ENCODE measurements at places on chromosomes 16 and 17.

DNA sequence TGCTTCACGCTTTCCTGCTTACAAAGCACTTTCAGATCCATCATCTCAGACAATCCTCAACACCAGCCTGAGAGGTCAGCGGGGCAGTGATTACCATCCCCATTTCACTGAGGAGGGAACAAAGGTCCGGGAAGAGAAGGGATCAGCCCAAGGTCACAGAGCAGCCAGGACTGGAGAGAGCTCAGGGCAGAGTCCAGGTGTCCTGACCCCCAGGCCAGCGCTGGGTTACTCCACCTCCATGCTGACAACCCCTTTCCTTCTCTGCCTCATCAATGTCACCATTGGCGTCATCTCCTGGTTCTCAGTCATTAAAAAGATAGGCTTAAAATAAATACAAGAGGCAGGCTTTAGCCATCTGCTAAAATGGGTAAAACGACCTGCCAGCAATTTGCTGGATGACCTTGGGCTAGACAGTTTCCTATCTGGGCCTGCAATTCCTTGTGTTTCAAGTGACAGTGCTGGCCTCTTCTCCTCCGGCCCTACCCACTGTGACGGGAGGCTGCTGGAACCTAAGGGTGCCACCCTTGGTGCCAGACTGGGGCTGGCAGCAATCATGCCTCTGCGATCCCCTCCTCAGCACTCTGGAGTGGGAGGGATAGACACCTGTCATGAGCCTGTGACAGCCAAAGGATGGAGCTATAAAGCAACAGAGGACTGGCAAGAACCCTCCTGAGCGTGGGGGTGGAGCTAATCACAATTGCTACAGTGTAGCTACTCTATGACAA, 79.5 kb upstream of the CCL1 start:
- no peak for DNase-seq

GRCh38 chr16:61872778-61873119, 163.5 kb downstream of the CDH8 start:
- no peak for DNase-seq

GRCh38 chr16:84585886-84586285, 32.0 kb downstream of the COTL1 start:
- DNase-seq: no peak

- DNase-seq: no peak
Measured at GRCh38 chr16:60299241-60299776, 1565.2 kb upstream of the GOT2 start.

DNA sequence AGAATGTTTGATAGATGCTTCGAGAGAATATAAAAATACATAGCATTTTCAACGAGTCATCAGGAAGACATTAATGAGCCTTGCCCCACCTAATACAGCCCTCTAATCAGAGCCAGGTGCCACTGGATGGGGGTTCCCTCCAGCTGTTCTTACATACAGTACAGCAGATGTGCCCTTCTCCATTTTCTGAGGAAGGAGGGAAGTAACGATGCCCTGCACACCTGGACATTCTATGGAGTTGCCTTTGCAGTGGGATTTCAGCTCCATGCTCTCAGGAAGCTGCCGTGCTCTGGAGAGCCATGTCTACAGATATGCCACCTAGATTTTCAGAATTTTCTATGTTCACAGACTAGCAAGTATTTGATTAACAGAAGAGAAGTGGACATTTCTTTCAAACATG, 36.3 kb downstream of the CDRT15 start:
- no peak for DNase-seq

GRCh38 chr17:35541434-35541833, 4.0 kb upstream of the SLFN12L start:
- peak; percentile 41 for DNase-seq

DNA sequence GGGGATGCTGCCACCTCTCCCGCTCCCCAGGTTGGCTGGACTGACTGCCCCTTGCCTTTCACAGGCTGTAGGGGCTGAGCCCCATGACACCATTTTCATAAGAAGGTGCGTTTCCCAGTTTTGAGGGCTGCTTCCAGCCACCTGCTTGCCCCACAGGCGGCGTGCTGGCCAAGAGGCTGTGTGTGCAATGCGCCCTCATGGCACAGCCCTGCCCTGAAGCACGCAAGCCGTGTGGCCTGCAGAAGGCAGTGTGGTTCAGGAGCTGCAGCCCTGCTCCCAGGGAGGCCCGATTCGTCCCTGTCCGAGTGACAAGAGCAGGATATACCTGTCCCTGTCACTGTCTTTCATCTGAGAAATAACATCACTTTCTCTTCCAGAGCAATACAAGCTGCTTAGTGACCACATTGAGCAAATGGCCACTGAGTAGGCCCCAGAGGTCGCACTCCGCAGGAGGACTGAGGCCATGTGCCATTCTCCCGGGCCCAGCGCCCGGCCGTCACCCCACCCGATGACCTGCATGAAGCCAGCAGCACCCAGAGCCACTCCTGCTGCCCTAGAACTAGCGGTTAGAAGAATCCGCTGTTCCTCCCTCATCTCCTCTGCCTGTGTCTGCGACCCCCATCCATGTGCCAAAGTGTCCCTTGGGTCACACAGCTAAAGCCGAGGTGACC, 24.2 kb downstream of the CIBAR2 start:
- no peak for DNase-seq

DNA sequence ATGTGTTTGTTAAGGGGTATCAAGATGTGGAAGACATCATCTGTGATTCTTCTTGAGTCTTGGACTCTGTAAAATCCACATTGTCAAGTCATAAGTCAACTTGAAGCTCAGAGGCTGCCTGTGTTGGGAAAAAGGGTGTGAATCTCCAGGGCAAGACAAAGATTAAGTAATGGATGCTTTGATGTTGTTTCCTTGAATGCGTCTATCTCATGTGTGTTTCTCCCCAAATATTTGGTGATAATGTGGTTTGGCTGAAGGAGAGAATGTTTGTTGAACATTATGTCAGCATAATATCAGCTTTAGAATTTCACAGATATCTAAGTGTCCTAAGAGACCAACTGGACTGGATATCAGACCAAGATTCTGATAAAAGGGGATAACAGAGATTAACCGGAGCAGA, 24.1 kb upstream of the KCNJ16 start:
- DNase-seq: no peak

DNA sequence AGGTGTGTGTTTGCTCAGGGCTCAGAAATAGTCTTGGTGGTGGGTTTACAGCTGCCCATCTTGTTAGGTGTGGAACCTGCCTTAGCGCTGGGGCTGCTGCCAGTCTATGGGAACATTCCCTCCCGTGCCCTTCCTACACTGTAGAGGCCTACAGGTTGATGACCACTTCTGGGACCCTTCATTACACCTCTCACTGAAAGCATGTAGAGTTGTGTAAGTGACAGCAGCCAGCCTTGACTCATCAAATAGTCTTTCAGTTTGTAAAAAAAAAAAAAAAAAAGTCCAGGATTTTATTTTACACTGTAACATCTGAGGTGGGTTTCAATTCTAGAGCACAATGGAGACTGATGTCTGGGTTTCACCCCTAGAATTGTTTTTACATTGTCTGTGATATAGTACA, 193.9 kb downstream of the SPECC1 start:
- DNase-seq: no peak

- DNase-seq: no peak
Measured at GRCh38 chr16:19680881-19681340, 37.1 kb downstream of the KNOP1 start.

DNA sequence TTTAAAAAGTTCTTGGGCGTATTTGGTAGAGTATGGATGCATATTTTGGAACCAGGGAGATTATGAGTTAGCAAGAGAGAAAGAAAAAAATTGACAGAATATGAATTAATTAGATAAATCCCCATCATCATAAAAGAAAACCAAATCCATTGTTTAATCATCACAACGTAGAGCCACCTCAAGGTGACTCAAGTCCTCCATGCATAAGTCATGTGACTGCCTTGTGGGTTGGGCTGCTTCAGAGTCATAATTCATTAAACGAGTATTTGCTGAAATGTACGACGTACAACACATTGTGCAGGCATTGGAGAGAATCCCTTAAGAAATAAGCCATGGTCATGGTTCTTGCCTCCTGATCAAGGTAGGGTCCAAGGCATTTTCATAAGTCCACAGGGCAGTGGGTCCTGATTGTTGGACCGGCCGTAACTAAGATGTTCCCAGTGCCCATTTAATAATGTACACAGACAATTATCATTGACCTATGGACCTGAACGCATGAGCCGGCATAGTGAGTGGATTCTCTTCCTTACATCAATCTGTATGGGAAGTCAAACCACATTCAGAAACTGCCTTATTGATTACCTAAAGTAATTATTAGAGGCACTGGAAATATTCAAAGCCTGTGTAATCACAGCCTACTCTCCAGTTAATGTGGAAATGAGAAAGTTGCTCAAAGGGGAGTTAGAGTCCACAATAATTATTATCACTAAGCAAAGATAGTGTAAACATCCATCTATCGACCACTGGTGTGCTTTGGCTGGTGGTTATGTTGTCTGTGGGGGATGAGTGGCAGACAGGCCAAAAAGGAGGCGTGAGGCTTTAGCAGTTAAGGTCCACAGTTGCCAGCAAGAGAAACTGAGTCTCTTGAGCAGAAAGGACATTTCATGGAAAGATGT, 165.4 kb downstream of the PITPNC1 start:
- DNase-seq: no peak

GRCh38 chr17:42880776-42881310, 19.8 kb upstream of the G6PC1 start:
- DNase-seq: no peak

DNA sequence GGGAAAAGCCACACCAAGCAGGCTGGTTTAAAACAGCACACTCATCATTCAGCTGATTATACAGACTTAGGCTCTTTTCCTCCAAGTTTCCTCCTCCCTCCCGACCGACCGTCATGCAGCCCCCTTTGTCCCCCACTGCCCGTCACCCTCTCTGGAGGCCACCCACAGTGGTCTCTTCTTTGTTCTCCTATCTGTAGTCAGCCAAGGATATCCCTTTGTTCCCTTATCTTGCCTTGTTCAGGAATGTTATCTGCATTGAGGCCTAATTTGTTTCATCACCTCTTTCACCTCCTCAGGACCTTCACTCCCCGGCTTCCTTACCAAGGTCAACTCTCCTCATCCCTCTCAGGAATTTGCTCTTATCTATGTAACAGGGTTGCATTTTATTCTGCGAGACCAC, 186.4 kb upstream of the CDH13 start:
- no peak for DNase-seq

GRCh38 chr17:27526604-27527002, 70.4 kb downstream of the KSR1 start:
- DNase-seq: peak; percentile 63

DNA sequence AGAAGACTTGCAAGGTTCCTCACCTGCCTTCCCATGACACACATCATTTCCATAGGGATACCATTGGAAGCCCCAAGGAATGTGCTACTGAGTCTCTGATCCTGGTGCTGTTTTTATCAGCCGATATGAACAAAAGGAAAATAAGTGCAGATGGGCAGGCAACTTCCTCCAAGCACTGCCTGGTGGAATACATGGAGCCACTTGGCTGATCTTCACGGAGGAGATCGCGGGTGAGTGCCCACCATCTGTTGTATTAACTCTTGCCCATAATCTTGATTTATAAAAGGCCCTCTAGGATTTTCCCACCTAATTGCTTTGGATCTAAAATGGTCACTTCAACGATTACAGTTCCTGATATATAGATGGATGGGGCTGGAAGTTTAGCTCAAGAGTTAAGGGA, 24.7 kb upstream of the CDRT15 start:
- no peak for DNase-seq

GRCh38 chr16:2180962-2181923, 15.2 kb downstream of the CASKIN1 start:
- DNase-seq: no peak

DNA sequence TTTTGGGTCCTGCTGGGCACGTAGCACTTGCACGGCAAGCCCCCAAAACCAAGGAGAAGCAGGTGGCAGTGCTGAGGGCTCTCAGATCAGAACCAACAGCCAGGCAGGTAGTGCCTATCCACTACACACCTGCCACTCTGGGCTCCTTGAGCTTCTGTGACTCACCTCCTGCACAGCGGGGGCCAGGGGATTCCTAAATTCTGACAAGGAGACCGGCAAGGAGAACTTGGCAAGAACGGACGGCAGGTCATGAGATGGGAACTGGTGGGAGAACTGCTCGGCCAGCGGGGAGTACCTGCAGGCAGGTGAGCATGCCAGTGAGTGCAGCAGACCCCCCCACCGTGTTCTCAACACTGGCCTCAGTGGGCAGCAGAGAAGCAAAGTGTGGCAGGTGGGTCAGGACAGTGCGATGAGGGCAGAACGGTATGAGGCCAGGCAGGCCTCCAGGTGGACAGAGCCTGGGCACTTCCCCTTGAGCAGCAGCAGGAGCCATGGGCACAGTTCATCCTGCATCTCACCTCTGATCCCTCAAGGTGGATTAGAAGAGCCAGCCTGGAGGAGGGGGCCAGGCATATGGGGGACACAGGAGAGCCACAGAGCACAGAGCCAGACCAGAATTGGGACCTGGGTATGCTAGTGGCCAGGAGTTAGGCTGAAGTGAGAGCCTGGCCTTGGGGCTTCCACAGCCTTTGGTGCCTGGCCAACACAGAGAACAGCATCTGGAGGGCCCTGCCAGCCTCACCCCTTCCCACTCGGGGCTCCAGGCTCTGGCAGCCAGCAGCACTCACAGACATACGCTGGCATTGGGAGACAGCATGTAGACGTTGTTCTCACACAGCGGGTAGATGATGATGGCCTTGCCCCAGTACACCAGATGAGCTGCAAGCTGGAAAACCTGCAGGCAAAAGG, 14.7 kb downstream of the MPG start:
- no peak for DNase-seq

DNA sequence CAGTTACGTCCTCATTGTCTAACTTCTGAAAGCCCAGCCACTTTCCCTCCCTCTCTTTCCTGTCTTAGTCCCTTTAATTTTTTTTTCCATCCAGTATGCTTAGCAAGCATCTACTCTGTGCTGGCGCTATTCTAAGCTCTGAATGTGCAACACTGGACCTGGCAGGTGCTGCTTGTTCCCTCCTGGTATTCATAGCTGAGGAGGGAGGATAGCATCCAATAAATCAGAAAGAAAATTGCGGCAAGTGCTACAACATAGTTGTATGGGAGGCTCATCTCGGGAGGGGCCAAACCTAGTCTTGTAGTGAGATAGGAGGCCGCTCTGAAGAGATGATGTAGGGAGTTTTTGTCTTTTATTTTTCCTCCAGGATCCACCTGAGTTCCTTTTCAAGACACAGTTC, 457.3 kb upstream of the HSBP1 start:
- DNase-seq: no peak

- no peak for DNase-seq
Measured at GRCh38 chr16:12267491-12267890, 291.0 kb downstream of the SNX29 start.

- DNase-seq: no peak
Measured at GRCh38 chr16:20928774-20929411, 28.3 kb downstream of the LYRM1 start.

GRCh38 chr17:49624896-49625295, 49.2 kb downstream of the NXPH3 start:
- no peak for DNase-seq

- no peak for DNase-seq
Measured at GRCh38 chr16:72913551-72913950, 134.4 kb downstream of the ZFHX3 start.

DNA sequence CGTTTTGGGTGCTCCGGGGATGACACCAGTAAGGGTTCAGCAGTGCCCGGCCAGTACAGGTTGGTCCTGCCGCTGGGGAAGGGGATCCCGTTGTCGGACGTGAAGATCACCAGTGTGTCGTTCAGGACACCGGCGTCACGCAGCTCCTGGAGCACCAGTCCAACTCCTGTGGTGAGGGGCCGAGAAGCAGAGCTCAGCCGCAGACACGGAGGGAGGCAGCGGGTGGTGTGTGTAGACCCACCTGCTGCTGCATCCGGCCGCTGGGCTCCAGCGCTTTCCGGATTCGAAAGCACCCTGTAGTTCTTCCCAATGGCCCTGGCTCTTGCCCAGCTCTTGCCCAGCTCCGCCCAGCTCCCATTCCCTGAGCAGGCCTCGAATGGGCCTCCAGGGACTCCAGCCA, 8.0 kb downstream of the SGSH start:
- DNase-seq: no peak

All from erythroblast (primary cell).